ENCODE measurements at places on chromosomes 2 and 18.

- DNase-seq = no peak
Observed at GRCh38 chr2:47040651-47041050, 114.5 kb downstream of the STPG4 start.

DNA sequence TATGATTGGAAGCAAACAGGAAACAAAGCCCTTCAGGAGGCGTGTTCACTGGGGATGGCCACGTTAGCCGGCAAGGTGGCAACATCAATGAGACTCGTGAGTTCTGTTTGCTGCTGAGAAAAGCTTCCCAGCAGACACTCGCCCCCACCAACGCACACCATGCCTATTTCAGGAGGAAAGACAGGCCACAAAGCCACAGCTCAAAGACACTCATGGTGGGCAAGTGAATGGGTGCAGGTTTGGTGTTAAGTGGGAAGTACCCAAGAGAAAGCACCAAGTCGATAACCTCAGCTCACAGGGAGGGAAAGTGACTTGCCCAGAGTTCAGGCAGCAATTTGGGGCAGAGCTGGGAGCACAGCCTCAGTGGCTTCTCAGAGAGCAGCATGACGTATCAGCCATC lies 10.5 kb upstream of the MTERF4 start:
- no peak for DNase-seq

- DNase-seq = no peak
Observed at GRCh38 chr2:64525317-64525613, 1.1 kb downstream of the AFTPH start.

GRCh38 chr2:144213797-144214196 lies 306.1 kb downstream of the ZEB2 start:
- DNase-seq = no peak

DNA sequence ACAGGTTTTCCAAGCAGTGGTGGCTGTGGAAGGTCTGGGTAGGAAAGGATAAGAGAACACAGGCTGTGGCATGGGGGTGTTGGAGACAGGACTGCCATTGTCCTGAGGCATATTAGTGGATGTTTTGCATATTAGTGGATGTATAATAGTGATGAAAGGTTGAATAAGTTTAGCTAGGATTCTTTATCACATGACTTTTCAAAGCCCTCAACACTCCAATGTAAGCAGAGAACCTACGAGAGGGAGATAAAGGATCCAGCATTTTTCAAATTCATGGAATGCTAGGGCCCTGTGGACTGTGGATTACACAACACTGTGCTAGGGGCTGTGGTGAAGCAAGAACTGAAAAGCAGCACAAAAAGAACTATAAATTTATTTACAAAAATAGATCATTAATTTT lies 63.2 kb downstream of the POLE4 start:
- DNase-seq = no peak

- no peak for DNase-seq
Observed at GRCh38 chr2:119367472-119368099, 809 bp downstream of the DBI start.

DNA sequence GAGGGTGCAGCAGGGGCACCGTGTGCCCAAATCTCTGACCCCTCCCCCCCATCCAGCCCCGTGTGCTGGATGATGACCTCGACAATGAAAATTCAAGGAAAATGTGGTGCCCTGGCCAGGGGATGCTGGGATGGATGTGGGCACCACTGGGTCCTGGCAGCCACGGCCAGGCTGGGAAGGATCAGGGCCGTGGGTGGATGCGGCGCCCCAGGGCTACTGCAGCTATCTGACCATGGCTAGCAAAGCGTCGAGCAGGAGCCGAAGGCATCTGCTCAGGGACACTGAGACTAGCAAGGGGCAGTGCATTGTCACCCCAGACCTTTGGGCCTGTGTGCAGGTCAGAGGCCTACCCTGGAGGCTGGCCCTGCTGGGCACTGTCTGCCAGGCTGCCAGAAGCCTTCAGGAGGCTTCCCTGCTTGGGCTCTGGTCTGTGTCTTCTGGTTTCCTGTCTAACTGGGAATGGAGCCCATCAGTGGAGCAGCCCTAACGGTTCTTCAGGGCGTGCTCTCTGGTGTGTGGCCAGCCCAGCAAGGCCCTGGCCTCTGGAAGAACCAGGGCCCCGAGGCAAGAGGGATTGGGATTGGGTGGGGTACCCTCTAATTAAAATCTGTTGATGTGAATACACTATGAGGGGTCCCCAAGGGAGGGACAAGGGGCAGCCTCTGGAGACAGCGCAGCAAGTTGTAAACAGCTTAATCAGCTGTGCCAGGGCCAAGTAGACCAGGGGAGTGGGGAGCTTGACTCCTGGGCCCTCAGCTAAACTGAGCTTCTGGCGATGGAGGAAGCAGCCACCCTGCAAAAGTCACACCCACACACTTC lies 98.0 kb downstream of the STPG4 start:
- DNase-seq = no peak

GRCh38 chr2:215379039-215379438 lies 56.8 kb downstream of the FN1 start:
- no peak for DNase-seq

DNA sequence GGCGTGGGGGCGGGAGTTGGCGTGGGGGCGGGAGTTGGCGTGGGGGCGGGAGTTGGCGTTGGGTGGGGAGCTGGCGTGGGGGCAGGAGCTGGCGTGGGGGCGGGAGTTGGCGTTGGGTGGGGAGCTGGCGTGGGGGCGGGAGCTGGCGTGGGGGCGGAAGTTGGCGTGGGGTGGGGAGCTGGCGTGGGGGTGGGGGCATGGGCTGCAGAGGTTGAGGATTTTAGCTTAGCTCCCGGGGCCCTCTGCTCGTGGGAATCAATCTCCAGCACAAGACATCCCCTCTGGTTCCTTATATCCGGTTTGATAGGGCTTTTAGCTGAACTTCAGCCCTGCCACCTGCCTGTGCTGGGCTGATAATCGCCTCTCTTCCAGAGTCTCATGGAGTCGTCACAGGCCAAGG lies 177.0 kb downstream of the LDLRAD4 start:
- no peak for DNase-seq

DNA sequence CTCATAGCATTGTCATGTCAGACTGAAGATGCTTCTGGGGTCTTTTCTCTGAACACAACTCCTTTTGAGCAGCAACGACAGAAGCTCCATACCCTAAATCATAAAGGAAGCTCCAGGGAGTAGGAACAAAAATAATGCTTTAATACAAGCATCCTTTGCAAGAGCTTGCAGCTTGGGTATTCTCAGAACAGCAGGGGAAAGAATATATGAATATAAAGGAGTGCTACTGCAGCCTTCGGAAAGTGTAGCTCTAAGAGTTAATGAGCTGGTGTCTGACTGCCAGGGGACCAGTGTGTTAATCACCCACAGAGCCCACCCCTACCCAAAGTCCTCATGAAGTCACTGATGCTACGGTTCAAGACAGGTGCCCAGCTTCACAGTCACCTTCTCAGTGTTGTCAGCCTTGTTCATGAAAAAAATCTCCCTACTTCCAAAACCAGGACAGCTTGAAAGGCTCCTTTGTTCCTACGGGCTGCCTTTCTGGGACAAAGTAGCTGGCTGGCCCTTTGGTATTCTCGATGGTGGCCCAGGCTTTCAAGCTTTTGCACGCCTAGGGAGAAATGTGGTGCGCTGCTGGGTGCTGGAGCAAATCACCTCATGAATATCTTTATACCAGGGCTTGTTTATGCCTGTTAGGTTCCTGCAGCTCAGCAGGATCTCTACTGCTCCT lies 259.7 kb downstream of the CMPK2 start:
- no peak for DNase-seq

- DNase-seq = no peak
Observed at GRCh38 chr2:29611850-29612249, 309.5 kb downstream of the ALK start.

DNA sequence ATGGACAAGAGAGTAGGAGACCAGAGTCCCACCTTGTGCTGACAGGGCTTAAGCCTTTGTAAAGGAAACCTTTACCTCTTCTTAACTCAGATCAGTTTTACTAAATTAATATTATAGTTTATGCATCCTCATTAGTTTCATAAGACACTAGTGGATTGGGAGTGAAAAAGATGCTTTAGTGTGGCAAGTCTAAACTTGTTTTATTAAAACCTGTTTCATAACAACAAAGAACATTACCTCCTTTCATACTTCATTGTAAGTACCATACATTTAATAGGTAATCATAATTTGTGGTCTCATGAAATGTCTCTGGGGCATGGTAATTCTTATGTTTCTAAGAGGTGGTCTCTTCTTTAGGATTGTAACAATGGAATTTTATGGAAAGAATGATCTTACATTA lies 63.4 kb downstream of the PIKFYVE start:
- no peak for DNase-seq

DNA sequence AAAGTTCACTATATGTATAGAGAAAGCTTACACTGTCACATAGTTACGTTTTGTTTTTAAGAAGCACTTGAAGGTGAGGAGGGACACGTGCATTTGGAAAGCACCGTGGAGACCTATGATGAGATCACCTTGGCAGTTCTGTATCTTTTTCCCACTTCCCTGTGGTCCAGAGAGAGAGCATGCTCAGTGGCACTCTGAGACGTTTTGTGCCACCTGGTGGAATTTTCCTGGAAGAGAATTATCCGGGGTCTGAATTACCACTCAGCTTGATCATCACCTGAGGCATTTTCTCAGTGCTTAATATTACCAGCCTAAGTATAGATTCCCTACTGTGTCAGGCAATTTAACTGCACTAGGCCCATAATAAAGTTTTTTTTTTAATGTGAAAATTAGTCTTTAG lies 469.4 kb upstream of the SMIM21 start:
- DNase-seq = no peak

GRCh38 chr2:108922141-108922915 lies 66.7 kb downstream of the EDAR start:
- DNase-seq = no peak

GRCh38 chr2:209423562-209424198 lies at the start of gene MAP2:
MAP2 (plus strand) TSS chr2:209424047; CDS start chr2:209653171, 229,124 bp downstream.
- DNase-seq = peak; percentile 34

GRCh38 chr2:28558918-28559317 lies 63.1 kb downstream of the PLB1 start:
- no peak for DNase-seq

- no peak for DNase-seq
Observed at GRCh38 chr18:71450257-71450656, 1093.9 kb downstream of the CBLN2 start.

- no peak for DNase-seq
Observed at GRCh38 chr2:163723881-163724280, 11.9 kb downstream of the FIGN start.

- no peak for DNase-seq
Observed at GRCh38 chr2:69055688-69056470, 42.9 kb downstream of the ANTXR1 start.

GRCh38 chr2:8445580-8445979 lies 236.3 kb upstream of the ID2 start:
- DNase-seq = no peak

DNA sequence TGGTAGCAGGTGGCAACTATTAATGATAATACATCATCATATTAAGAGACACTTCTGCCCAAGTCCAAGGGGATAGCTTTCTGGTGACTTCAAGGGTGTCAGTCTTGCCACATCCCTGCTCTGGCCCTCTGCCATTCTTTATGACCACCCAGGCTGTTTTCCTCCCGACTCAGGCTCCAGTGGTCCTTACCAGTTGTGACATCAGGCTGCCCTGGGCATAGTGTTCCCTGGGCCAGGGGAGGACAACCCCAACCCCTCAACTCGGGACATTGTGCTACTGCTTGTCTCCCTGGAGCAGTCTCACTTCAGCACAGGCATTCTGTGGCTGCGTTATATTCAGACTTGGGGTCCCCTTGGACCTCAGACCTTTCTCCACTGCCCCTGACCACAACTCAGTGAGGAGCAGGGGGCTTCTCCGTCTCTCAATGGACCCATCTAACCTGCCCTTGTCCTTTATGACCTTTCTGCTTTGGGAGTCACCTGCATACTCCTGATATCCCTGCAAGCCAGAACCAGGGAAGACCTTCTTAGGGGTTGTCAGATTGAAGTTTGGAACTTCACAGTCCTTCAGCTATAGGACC lies 12.8 kb downstream of the DNAJB2 start:
- DNase-seq = no peak

GRCh38 chr2:135664623-135665068 lies 77.0 kb upstream of the UBXN4 start:
- no peak for DNase-seq

DNA sequence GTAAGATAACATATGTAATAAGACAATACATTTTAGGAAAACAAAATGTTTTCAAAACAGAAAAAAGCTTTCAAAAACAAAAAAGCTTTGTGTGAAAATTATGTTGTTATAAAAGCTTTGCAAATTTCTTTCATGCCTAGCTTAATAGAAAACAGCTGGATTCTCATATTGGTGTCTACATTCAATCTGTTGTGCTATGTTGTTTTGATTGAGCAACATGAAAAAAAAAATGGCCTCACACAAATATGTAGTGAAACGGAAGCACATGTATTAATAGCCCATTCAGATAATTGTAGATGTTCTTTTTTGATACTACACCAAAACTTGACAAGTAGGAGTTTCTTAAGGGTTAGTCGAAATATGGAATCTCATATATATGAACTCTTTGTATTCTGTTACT lies 197.5 kb downstream of the ZEB2 start:
- no peak for DNase-seq

DNA sequence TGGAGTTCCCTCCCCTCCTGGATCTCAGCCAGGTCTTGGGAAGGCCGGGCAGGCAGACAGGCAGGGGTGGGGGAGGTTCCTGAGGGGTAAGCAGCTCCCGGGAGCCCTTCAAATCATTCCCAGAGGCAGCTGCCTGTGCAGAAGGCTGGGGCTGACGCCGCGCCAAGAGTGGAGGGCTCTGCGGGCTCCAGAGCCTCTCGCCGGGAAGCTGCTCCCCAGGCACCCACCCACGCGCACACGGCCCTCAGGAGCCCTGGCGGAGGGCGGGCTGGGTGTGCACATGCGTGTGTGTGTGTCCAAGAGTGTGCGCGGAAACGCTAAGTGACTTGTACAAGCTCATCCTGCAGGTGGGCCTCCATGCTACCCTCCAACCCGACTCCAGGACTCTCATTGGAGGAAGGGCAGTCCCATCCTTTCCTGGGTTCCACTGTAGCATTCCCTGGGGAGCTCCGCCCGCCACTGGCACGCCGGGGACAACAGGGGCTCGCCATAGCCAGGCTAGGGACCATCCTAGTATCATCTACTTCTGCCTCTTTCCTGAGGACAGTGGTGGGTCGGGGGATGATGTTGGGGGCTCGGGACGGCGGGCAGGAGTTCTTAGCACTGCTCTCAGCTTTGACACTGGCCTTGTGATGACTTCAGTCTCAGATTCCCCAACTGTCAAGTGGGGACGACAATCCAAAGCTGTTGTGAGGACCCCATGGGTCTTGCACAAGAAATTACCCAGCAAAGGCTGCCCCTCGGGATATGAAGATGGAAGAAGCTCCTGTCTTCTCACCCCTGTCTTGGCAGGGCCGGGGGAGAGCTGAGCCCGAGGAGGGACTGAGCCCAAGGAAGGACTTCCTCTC lies 50.3 kb downstream of the INHBB start:
- no peak for DNase-seq

- no peak for DNase-seq
Observed at GRCh38 chr2:43853141-43854081, 14.6 kb downstream of the ABCG8 start.

- DNase-seq = no peak
Observed at GRCh38 chr18:12886498-12887126, 2.6 kb upstream of the PTPN2 start.

DNA sequence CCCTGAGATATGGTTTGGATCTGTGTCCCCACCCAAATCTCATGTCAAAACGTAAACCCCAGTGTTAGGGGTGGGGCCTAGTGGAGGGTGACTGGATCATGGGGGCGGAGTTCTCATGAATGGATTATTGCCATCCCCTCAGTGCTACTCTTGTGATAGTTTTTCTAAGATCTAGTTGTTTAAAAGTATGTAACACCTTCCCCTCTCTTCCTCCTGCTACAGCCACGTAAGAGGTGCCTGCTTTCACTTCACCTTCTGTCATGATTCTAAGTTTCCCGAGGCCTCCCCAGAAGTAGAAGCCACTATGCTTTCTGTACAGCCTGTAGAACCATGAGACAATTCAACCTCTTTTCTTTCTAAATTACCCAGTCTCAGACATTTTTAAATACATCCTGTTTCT lies 16.9 kb downstream of the PUM2 start:
- DNase-seq = no peak

All from amniotic stem cell (primary cell).